ENCODE measurements at places on chromosomes 6 and 20.
A peak's percentile ranks its signal among the peaks of the same experiment; 100 is the strongest.

DNA sequence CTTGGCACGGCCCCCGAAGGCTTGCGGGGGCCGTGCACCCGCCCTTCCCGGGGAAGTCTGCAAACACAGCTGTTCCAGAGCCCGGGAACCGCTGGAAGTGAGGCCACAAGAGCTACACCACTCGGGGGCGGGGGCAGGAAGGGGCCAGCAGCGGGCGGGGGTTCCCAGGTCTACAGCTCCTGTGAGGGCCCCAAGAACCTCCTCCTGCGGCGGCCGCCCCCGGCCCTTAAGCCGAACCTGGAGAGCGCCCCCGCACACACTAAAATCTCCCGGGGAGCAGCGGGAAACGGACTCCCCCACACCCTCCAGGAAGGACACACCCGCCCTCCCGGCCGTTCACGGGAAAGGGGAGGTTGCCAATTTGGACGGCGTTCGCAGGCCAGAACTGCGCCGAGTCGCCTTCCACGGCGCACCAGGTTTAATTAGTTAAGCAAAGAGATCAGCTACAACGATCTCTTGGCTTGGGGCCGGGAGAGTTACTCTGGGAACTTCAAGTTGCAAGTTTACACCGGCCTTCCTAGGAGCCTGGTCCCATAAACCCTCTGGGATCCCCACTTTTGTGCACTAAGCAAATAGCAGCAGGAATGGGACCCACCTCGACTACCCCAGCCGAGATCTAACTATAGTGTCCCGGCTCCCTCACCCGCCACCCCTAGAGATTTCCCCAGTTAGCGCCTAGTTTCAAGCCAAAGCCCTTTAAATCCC lies 1.7 kb downstream of the JAG1 start:
- peak; percentile 43 for DNase-seq

GRCh38 chr6:163170294-163170883 lies 244.1 kb upstream of the QKI start:
- peak; percentile 50 for DNase-seq

DNA sequence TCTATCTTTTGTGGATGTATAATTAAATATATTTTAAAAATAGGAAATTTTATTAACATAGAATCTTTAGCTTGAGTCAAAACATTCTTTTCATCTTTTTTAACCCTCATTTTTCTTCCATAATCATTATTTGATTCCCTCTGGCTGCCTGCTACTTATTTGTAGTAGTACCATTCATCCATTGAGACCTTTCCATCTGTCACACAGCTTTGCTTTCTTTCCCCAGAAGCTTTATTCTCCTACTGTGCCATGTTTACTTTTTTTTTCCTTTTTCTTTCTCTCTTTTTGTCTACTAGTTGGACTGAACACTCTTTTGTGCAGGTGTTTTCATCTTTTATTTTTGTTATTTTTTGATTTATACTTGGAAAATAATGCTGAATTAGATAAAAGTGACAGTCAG lies 522.6 kb upstream of the MMS22L start:
- no peak for DNase-seq

DNA sequence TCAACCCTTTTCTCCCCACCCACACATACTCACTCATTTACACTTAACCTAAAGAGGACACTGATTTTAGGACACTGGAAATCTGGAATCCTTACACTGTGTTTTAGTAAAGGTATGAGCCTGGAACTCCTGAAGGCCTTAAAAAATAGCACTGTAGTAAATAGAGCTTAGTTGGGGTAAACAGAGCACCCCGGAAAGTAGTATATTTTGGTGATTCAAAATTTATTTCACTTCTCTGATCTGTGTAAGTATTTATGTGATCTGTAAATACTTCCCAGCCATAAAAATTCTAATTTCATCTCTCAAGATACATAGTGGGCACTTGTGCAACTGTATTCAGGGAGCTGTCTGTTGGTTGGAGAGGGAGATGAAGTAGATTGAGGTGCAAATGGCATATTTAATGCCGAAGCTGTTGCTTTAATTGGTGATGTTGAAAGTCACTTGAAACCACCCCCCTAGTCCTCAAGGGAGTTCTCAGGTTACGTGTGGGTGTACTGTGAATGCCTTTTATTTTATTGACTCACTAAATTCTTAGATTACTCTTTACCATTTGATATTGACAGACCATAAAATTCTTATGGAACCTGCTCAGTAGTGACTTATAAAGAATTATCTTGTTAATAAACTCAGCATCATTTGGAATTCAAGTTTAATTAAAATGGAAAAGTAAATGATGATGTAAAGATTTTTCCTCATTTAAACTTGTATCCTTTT lies 154.9 kb downstream of the SOX4 start:
- peak; percentile 8 for DNase-seq

GRCh38 chr6:116229287-116229913 lies 24.5 kb downstream of the TSPYL4 start:
- peak; percentile 26 for DNase-seq

DNA sequence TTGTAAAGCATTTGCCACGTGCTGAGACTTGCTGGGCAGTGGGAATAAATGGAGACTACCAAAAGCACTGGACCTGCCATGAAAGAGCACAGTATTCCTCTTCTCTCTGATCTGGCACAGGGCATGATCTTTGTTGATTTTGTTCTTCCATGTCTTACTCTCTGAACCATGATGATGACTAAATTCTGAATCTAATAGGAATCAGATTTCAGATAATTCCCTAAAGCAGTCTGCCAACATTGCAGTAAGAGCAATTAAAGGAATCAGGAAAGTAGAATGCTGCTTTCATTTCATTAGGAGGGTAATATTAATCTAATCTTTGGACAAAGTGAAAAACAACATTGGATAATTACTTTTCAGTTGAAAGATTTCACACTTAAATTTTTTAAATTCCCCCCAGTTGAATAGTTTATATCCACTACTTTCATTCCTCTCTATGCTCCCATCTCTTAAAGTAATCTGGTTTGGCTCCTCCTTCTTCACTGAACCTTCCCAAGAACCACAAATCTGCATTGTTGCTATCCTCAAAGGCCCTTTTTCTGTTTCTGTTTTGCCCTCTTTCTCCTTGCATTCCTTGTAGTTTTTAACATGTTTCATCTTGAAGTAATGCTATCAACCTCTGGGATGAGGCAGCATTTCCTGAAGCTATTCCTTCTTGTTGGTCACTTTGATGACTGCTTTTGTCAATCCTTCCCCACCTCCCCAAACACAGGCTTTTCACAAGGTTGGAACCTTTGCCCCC lies 243.2 kb upstream of the TENT5A start:
- no peak for DNase-seq

- DNase-seq: no peak
Measured at GRCh38 chr6:4093288-4093687, 14.4 kb upstream of the FAM217A start.

DNA sequence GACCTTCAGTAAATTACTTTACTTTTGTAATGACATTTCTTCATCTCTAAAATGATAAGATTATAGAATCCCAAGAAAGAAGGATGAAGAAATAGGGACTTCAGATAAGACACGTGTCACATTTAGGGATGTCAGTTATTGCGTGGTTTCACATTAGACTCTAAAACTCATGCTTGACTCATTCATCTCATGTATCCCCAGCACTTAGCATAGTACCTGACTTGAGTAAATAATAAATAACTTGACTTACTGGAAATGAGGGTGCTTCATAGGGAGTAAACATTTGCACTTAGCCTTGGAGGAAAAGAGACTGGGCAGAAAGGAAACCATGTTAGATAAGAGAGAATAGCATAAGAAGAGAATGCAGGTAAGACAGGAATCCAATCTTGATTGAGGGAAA lies 37.2 kb downstream of the VTA1 start:
- DNase-seq: no peak

GRCh38 chr6:169990095-169991030 lies 238.9 kb downstream of the ERMARD start:
- peak; percentile 88 for DNase-seq

- DNase-seq: no peak
Measured at GRCh38 chr6:10363911-10364310, 51.0 kb downstream of the TFAP2A start.

DNA sequence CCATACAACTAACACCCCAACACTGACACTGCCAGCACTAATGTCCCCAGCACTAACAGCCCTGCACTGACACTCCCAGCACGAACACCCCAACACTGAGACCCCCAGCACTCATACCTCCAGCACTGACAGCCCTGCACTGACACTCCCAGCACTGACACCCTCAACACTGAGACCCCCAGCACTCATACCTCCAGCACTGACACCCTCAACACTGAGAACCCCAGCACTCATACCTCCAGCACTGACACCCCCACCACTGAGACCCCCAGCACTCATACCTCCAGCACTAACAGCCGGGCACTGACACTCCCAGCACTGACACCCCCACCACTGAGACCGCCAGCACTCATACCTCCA lies 57.2 kb downstream of the ERMARD start:
- no peak for DNase-seq

GRCh38 chr20:1388253-1388652 lies 4.6 kb downstream of the FKBP1A start:
- no peak for DNase-seq

DNA sequence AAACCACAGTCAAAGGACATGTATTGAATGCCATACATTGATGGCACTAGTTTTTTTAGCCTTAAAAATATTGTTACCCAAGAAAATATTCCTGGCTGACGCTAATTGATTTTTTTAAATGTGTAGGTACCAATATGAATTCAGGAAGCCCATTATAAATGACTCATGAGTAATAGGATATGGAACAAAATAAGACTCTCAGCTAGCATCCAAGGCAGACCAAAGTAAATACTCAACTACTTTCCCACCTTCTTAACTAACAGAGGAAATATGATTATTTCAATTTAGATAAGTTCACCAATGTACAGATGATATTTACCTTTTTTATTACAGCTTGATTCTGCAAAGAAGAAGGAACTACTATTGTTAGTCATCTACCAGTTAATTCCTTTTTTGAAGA lies 43.2 kb upstream of the TXNDC5 start:
- DNase-seq: no peak

DNA sequence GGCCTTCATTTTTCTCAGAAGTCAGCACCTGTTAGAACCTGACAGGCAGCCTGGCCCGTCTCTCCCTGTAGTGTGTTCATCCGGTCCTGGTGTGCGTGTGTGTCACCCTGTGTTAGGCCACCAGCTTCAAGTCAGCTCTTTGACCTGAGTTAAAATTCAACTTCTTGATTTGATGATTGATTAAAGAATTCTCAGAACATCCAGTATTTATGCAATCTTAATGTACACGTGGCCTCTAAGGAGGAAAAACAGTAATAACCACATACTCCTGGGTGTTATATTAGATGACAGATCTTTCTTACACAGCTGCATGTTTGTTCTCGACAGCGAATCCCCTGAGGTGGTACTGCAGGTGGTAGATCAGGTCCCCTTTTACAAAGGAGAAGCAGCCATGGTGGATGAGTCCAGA lies 19.1 kb upstream of the TMEM217 start:
- peak; percentile 37 for DNase-seq

DNA sequence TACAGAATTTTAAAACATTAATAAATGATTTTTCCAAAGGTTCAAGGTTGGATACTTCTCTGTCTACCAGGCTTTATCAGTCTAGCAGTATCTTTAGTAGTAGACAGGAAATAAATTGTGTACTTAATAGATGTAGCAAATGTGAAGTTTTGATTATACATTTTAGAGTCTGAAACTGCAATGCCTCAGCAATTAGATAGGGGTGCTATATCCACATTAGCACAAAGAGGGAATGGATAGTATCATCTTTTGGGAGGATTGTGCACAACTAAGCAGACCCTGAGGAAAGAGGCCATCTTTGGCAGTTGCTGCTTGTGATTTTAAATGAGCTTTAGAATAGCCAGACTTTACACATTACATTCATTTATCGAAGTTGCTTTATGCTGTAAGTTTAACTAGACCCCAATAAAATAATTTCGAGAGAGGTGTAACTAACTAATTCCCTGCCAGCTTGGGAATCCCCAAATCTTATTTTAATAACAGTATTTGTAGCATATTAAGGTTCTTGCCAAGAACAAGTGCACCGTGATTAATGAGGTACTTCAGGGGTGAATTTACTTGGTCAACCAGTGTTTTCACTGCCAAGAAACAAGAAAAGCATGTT lies 2.8 kb downstream of the KCNQ5 start:
- DNase-seq: no peak

DNA sequence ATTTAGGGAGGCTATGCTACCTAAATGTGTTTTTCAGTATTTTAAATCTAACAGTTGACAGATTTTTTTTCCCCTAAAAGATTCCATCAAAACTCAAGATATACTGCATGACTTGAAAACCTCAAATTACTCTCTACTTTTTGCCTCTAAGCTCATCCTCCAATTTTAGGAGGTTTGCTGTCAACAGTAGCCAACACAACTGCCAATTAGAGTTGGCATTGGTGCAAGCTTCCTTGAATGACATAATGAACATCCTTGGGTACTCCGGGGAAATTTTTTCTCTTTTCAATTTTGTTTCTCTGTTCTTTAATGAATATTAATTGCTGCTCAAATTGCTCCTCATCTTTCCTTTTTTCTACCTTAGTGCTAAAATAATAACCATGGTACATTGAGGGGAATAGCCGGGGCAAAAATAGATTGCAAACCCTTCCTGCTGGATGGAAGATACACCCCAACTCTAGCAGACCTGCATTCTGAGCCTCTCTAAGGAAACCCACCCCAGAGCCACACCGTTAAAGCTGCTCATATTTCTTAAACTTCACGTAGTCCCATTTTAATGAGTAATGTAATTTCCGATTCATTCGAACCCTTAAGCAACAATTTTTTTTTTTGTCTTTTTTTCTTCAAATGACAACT lies 34.3 kb downstream of the SLC22A23 start:
- DNase-seq: no peak

DNA sequence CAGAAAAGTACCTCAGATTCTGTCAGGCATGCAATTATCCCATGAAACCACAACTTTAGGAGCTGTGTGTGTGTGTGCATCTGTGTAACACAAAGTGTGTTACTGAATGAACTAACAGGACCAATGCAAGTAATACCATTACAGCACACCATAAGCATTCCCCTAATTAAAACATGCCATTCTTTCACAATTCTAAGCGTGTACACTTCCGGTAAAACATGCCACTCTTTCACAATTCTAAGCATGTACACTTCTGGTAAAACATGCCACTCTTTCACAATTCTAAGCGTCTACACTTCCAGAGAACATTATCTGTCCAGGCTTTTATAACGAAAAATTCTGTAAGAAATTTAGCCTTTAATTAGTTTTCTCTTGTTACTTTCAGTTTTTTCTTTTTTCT lies 238.2 kb downstream of the GMDS start:
- DNase-seq: no peak

DNA sequence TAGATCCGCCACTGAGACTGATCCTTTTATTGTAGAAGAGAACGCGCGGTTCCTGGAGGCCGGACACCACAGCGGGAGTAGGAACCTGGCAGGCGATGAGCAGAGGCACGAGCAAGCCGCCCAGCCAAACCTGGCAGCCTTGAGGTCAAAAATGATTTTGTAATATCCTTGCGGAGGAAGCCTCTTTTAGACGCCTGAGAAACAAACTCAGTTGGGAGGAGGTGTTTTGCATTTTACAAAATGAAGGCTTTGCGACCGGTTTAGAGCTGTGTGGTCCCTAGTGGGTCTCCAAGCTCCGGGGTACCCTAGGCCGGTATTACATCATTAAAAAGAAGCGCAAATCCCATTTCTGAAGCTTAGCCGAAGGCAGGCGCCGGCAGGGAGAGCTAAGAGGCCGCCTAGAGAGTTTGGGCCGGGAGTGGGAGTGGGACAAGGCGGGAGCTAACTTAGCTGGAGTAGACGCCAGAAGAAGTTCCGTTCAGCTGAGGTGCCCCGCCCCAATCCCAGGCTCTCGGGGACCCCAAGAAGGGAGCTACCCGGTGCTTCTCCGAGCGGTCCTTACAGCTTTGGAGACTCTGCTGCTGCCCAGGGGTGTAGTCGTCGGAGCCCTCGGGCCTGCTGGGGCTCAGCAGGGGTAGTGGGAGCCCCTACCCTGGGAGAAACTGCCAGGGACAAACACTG lies 1.9 kb upstream of the TBX18 start:
- no peak for DNase-seq

GRCh38 chr20:41671143-41671542 lies 53.0 kb upstream of the CHD6 start:
- DNase-seq: no peak
